ENCODE measurements at places on chromosomes 2 and 18.

- DNase-seq = no peak
Measured at GRCh38 chr2:102251042-102251848, 60.1 kb upstream of the IL1RL1 start.

DNA sequence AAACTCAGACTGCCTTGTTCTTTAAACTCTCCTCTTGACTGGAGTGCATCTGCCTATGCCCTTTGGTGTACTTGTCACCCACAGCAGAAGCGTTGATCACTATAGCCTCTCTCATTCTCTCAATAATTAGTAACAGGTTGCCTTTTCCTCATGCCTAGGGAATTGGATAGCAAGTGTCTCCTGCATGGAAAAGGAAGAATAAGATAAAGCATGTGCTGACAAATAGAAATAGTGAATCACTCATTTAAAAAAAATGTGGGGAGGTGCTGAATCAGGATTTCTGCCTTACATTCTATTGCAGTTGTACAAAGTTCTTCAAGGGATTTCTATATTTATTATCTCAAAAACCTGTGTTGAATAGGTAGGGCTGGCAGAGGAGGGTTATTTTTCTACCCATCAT, 323.0 kb downstream of the TXNL1 start:
- DNase-seq = no peak

DNA sequence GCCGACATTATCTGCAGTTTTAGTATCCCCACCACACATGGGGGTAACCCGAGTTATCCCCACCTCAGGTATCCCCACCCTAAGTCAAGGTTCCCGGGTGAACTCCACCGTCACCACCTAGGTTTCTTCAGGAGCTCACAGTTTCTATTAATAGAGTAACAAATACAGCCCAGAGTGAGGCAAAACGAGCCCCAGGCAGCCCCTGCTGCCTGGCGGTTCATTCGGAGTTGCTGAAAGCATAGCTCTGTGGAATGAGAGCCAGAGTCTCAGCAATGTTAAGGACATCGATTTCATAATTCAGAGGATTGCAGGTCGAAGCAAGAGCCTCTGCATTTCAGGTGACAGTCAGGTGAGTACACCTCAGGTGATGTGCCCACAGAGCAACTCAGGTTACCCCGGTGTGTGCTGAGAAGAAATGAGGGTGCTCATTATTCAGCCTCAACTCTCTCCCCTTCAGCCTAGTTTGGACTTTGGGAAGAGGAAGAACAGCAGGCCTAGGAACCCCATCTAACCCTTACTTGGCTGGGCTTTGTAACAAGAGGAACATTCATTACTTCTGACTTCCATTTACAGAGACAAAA, 10.7 kb downstream of the SATB2 start:
- DNase-seq = no peak

DNA sequence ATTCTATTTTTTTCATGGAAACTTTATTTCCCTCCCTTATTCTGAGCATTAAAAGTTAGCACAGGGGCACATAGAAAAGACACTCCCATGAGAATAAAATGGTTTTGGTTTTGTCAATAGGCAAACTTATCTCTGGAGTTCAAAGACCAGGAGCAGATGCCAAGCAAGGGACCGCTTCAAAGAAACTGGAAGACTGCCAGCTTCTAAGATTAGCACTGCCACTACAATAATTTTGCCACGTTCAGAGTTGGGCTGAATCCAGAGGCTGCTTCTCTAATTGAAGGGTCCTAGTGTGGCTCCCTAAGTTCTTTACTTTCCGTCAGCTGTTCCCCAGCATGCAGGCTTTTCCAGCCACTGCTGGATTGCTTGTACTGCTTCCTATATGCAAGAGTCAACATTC, 681.0 kb upstream of the GCFC2 start:
- DNase-seq = no peak

GRCh38 chr2:9192712-9193111, 13.9 kb upstream of the ASAP2 start:
- DNase-seq = no peak

GRCh38 chr18:62583376-62583775, 60.6 kb downstream of the ZCCHC2 start:
- no peak for DNase-seq

DNA sequence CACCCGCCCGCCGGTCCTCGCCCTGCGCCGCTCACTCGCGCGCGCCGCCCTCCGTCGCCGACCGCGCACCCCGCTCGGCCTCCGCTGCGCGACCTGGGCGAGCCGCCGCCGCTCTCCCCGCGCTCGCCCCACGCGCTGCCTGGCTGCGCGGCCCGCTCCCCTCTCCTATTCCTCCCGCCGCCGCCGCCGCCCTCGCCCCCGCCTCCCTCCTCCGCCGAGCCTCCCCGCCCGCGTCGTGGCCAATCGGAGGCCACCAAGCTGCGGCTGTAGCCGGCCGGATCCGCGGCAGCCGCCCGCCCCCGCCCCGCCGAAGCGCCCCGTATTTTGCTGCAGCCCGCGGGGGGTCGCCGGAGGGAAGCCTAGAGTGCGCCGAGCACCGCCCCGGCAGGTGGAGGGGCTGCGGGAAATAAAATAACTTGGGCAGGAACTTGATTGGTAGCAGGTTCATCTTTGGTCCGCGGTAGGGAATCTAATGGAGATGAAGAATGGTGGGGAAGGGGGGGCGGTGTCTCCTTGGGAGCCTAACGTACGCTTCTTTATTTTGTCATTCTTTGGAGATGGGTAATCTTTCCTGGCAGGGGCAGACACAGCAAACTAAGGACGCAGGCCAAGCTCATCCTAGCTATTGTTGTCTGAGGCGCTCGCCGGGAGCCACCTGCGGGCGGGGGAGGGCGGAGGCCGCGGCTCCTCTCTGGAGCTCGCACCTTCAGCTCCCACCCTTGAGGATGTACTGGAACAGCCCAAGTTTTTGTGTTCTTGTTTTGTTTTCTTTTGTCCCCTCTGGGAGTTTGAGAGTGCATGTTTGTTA, 1.1 kb upstream of the CDH2 start:
- peak; percentile 83 for DNase-seq

DNA sequence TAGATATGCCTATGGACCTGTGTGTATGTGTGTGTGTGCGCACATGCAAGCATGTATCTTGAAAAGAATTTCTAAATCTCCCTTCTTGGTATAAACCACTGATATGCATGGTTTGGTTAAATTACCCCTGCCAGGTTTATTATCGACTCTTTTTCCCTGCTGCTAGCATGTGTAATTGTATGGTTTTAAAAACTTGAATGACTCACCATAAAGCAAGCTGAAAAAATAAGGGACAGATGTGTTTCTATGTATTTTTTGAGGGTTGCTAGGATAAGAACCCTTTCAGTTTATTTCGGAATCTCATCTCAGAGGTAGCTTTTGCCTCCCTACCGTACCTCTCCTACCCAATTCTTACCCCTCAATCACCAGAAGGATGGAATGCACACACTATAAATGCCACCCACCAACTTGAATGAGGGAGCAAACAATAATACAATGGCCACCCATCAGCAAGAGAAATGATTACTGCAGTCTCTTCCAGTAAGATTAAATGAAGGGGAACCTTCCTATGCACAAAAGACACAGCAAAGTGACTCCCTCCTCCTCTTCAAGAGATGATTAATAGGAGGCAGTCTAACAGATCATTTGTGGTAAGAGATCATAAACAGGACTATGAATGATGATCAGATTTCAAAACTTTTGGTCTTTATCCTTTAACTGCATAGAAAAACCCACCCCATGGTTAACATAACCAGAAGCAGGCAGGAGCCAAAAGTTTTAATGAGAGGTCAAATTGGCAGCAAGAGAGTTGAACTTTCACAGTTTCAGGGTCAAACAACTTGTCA, 357.2 kb downstream of the SATB2 start:
- no peak for DNase-seq
